ENCODE measurements at places on chromosomes 1 and 21.

DNA sequence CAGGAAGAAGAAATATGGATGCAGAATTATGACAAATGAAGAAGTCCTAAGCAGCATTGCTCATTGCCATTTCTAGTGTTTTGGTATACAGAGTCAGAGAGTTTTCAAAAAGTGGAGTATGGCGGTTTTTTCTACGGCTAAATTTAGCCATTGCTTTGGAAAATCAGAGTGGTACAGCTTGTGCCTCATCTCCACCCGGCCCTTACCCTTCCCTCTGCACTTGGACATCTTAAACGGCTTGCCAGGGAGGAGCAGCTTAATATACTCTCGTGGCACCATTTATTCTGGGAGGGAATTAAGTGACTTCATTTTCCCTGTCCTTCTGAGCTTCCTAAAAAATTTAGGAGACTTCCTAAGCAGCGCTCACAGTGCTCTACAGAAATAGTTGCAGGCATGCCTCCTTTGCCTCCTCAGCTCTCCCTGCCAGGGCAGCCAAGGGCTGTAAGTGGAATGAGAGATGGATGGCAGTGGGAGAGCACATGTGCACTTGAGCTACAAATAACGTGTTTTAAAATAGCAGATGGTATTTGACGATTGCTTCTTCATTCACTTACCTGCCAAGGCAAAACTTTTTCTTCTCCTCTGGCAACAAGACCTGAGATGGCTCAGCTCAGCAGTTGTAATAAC lies 51.5 kb upstream of the VAMP3 start:
- DNase-seq: no peak

DNA sequence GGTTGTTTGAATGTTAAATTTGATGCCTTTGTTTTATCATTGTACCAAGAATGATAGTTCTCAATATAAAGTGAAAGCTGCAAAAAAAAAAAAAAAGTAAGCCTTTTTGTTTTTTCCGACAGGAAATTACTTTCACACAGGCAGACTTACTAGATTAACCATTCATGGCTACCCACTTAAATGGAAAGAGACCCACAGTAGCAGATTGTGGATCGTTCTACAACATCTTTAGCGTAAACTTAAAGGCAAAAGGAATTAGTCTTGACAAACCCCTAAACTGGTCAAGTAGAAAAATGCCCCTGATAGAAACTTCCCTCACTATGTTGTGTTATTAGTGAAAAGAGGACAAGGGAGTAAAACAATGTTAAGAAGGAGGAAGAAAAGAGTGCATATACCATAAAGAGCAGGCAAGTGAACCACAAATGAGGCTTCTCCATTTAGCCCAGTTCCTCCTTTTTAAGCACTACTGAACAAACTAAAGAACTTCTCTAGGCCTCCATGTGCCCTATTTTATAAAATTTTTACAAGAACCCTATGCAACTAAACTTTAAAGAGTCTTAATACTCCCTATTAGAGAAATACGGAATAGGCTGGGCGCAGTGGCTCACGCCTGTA lies 1560.3 kb downstream of the MRPL39 start:
- DNase-seq: no peak

DNA sequence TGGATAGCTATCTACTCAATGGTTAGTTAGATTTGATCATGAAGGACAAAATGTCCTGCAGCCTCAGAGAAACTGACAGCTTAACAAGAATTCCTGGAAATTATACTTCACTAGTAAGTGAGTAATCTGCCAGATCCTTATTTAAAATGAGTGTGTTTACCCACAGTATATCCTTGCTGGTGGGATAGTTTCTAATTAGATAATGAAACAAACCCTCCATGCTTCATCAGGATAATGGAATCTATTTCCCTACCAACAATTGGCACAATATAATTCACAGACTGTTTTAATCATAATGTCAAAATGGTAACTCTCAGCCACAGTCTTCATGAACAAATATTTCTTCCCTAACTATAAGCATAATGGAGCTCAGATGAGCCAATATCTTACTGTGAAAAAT lies 239.4 kb upstream of the ST6GALNAC5 start:
- no peak for DNase-seq

GRCh38 chr1:165365341-165365740 lies 8.8 kb upstream of the LMX1A start:
- no peak for DNase-seq

DNA sequence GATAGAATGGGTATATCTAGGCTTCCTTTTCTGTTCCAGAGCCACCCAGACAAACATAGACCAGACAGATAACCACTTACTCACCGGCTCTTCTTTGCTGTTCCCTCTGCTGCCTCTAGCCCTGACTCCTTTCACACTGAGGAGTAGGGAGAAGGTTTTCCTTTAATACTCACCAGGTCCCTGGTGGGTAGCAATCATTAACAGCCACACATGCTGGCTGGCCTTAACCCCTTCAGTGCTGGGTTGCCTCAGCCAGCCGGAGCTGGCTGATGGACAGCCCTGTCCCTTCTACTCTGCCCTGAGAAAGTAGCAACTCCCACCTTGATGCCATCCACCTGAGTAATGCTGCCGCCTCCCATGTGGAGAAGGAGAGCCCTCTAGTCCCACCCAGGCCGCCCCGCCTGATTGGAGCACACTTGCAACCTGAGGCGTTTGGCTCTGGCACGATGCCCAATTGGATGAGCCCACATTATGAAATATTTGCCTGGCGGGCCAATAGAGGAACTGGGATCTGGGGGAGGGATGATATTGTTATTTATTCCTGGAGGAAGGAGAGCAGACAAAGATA lies 71.6 kb downstream of the PLEKHA6 start:
- no peak for DNase-seq

- no peak for DNase-seq
Measured at GRCh38 chr1:149986486-149987296, 23.8 kb downstream of the OTUD7B start.

GRCh38 chr1:203367057-203367456 lies 16.1 kb upstream of the FMOD start:
- no peak for DNase-seq

- DNase-seq: no peak
Measured at GRCh38 chr1:99887890-99888289, 37.7 kb downstream of the AGL start.

DNA sequence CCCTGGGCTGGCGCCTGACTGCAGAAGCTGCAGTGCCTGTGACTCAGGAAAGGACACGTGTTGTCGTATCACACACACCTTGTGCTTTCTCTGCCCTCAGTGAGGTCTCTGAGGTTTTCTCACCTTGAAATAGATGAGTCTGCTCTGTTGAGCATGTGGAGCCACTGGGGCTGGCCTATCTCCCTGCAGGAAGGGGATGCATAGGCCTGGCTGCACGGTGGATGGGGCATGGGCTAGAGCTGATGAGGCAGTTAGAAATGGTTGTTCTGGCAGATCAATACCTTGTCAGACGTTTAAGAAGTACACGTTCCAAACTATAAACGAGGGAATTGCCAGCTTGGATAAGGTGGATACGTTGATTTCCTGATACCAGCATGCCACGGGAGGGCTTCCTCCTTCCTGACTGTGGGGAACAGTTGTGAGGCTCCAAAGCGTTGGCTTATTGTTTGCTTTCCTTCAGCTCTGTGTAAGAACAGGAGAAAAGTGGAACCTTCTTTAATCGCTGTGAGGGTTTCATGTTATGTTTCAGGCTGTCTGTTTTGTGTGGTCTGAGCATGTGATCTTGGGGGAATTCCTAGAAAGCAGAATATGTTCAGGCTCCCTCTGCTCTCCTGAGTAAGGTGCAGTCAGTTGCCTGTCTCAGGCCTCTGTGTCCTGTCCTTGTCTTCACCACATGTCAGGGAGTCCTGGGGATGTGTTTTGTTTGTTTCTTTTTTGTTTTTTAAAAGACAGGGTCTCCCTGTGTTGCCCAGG lies 44.8 kb downstream of the PCNT start:
- no peak for DNase-seq

DNA sequence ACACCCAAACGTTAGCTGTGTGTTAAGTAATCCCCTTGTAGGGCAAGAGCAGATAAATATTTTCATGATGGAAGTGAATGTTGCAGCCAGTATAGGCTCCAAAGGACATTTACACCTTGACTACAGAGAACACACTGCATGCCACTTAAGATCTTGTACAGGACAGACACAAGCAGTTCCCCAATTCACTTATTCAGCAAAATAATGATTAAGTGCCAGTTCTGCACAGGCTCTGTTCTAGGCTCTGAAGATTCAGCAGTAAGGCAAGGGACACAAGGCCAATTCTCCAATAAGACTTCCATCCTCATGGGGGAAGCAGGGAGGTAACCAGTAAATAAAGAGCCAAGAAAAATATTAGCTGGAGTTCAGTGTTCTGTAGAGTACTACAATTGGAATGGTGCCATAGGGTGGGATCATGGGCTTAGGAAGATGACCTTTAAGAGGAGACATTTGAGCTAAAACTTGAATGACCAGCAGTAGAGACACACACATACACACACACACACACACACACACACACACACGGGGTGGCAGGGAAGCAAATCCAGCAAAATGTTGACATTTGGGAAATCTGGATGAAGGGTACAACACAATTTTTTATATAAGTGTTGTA lies 199.9 kb upstream of the JUN start:
- no peak for DNase-seq

GRCh38 chr1:26019641-26020315 lies 1.8 kb upstream of the EXTL1 start:
- no peak for DNase-seq

DNA sequence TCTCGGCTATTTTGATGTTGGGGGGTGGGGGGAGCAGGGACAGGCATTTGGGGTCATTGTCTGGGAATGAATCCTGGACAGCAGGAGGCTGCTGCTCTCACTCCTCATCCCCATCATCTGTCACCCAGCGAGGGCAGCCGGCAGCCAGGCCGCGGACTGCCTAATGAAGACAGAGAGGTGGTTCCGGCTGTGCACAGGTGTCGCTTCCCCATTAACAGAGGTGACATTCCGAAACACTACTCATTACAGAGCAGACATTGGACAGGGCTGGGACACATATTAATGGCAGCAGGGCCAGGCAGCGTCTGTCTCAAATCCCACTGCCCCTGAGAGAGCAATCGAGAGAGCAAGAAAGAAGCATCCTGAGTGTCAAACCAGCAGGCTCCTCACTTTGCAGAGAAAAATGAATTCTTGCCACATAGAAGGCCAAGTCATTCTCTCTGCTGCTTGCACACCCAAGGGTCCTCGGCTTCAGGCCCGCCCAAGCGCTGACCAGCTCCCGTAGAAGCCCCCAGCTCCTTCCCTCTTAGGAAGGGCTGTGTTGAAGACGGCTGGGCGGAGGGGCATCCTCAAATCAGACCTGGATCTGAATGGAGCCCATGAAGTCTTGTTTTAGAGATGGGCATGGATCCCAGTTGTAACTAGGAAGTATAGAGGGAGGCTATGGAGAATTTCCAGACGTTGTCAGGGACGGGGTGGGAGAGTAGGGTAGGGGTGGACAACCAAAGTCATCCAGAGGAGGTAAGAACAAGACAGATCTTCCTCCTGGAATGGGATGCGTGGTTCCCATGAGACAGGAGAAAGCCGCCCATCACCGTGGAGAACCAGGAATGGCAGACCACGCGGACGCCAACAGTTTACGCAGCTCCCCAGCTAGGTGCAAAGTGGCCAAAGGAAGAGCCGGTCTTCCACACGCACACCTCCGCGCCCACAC lies 8.2 kb upstream of the LEMD1 start:
- no peak for DNase-seq

GRCh38 chr1:206855859-206856258 lies 9.6 kb upstream of the IL20 start:
- no peak for DNase-seq

GRCh38 chr1:163570071-163570470 lies 248.3 kb downstream of the NUF2 start:
- no peak for DNase-seq

DNA sequence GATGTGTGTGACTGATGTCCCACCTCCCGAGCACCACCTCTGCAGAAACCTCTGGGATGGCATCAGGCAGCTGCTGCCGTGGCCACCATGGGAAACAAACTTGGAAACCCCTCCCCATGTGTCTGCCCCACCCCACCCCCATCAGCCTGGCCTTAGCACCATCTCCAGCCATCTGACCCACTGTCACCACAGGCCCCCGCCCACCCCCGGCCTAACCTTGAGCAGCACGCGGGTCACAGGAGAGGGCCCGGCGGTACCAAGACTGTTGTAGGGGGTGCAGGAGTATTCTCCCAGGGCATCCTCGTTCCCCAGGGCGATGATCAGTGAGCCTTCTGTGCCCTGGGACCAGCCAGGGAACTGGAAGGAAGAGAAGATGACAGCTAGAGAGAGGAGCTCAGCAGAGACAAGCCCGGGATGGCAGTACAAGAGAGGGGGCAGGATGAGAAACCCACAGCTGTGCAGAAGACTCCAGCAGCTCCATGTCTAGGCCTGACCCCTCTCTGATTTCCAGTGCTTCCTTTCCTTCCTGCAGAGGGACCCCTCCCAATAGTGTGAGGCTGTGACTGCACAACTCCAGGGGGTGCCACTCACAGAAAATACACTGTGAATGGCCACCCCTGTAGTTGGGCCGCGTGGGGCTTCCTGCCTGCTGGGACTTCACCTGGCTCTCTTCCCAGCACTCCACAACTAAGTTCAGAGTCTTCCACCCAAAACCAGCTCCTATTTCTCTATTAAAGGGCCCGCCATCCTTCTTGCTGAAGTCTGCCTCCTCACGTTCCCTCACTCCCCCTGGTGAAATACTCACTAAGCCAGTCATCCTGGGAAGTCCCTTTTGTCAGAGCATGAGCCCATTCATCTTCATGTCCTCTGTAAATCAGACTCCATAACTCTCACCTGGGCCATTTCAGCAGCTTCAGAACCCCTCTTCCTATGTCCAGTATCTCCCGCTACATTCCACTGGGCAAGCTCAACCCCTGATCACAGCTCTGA lies 7.3 kb upstream of the TAGLN2 start:
- DNase-seq: no peak

DNA sequence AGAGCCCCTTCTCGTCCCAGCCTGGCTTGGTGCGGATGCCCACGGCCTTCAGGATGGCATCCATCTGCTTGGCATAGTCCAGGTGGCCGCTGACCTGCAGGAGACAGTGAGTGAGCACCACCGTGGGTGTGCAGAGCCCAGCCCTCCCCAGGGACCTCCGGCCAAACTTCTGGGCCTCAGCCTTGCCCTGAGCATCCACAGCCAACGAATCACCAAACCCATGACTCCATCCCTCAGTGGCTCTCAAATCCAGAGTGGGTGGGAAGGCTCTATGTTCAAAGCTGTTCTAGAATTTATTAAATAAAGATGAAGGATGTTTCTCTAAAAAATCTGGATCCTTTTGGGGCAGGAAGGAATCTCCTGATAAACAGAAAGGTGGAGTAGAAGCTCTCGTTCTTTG lies 18.7 kb downstream of the HTR6 start:
- no peak for DNase-seq

DNA sequence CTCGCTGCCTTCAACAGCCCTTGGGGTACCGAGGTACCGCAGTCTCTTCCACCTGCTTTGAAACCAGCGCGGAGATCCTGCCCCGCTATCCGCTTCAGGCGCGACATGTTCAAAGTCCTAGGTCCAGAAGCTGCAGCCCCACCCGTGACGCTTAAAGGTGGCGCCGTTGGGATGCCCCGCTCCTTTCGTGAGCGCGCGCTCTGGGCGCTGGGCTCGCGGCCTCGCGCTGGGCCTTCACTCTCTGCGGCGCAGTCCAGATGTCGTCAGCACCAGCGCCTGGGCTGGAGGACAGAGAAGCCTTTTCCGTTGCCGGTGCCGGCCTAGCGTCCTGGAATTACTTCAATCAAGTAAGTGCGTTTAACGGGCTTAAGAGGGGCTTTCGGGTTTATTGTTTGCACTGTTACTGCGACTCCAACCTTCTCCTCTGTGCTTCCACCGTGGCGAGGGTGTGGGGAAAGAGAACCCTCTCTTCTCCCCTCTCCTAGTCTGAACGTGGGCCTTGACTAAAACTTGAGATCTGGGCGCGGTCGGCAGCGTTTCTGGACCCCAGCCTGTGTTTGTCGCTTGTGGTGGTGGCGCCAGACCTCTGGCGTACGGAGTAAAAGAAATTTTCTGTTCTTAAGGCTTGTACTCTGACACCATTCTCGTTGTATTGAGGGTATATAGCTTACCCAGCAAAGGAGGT lies at the start of gene LRRC40:
Gene LRRC40, minus strand, starts transcription at position 146 of the 685 bp plus-strand sequence. Its CDS starts 39 bp downstream, at position 107.
- DNase-seq: peak; percentile 93

Measured in stimulated activated CD4-positive, alpha-beta T cell treated with anti-CD3 and anti-CD28 coated beads, Interleukin-15, amount 100 ng/mL, for 1 hour (primary cell).